ENCODE measurements at places on chromosomes 2 and 18.

- DNase-seq: no peak
Measured at GRCh38 chr2:113834051-113834730, 55.7 kb upstream of the ACTR3 start.

GRCh38 chr2:6071519-6071918, 379.3 kb downstream of the SOX11 start:
- no peak for DNase-seq

DNA sequence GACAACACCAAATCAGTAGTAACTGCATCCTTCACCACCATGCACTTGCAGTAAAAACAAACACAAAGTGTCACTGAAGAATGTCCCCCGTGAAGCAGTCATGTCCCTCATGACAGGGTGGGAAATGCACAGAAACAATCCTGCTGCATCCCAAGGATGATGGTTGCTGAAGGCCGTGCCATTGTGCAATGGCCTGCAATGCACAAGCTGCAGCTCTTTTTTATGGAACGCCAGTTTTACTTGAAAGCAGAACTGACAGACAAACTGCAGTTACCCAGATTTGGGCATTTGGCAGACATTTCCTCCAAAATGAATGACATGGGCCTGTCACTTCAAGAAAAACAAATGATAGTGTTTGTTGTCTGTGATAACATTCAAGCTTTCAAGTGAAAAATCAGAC, 2.4 kb upstream of the CHST10 start:
- no peak for DNase-seq

- DNase-seq: no peak
Measured at GRCh38 chr2:210584834-210585233, 28.4 kb downstream of the CPS1 start.

DNA sequence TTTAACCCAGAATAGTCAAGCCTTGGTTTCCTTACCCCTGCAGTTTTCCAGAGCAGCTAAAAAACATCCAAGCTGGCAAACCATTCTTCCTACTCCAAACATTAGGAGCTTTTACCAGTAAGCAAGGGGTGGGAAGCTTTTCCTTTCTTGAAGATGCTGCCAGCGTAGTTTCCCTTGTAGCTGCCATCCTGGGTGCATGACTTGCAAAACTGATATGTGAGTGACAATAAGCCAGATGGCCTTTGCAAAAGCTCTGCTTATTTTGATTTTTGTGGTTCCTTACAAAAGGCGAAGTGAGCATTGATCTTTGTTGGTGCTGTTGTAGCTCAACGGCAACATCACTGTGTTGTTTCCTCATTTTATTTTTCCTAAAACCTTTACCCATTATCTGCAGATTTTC, 138.8 kb downstream of the WDSUB1 start:
- no peak for DNase-seq

- DNase-seq: no peak
Measured at GRCh38 chr2:179884193-179884592, 22.8 kb upstream of the ZNF385B start.

DNA sequence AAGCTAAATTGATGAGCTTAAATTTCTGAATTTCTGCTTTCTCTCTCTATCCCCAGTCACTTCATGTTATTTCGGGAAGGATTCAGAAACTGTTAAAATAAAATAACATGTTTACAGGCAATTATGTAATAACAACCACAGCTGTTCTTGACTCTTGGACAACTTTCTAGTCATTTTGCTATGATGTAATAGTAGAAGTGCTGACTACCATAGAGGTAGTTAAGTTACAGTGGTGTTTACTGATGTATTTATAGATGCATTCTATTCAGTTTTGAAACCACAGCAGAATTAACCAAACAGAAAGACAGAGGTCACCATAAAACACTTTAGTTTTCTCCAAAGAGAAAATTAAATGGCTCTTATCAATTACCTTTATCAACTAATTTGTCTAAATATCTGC, 1292.0 kb upstream of the CHAC2 start:
- no peak for DNase-seq

GRCh38 chr2:42067521-42067920, 19.7 kb downstream of the PKDCC start:
- no peak for DNase-seq

- DNase-seq: no peak
Measured at GRCh38 chr18:8322486-8322885, 286.8 kb upstream of the RAB12 start.

DNA sequence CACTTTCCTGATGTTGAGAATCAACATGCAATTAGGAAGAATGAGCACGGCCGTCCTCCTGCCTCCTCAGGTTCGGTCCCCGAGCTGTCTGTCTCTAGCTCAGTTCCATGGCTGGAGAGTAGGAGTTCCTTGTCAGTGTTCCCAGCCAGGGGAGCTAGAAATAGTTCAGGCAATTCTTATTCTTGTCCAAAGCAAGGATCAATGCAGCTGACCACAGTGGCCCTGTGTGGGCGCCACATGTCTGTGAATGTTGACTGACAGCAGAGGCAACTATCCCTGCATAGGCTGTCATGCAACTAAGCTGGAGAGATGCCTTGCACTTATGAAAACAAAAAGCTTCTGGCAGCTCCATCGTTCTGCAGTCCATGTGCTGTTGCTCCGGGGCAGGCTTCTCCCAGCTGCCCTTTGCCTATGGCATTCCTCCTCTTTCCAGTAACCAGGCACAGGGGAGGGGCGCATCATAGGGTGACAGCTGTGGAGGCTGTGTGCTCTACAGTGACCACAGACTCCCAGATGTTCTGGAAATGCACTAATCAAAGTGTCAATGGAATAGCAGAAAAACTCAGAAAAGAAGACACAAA, 58.7 kb downstream of the PDCL3 start:
- DNase-seq: no peak

DNA sequence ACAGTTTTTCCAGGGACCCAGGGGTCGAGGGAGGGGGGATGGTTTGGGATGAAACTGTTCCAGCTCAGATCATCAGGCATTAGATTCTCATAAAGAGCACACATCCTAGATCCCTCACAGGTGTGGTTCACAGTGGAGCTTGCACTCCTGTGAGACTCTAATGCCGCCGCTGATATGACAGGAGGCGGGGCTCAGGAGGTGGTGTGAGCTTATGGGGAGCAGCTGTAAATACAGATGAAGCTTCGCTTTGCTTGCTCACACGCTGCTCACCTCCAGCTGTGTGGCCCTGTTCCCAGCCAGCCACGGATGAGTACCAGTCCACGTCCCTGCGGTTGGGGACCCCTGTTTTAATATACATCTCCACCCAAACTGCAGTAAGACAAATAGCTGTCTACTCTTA, 204.2 kb downstream of the AGAP1 start:
- DNase-seq: no peak

DNA sequence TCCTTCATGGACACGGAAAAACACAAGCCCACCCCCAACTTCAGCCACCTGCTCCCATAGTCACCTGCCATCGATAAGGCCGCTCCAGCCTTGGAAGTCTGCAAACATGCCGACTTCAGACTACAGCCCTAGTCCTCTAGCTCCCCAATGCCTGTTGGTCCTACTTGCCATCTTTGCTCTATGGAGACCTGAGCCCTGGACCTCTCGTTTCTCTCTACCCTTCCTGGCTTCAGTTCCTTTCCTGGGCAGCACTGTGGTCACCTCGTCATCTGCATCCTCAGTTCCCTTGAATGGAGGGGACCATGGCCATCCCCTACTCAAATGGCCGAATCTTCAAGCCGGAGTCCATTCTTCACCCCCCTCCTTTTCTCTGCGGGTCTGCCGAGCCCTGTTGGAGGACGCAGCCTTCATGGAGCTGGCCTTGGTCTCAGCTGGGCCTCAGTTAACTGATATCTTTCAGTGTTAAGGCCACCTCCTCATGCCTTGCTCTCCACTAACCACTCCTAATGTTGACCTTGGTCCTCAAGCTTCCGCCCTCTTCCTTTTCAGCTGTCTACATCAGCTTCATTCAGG, 47.7 kb upstream of the GBX2 start:
- DNase-seq: no peak

- DNase-seq: peak; percentile 20
Measured at GRCh38 chr18:73841661-73842060, 306.0 kb downstream of the FBXO15 start.

GRCh38 chr2:3025261-3025660, 352.4 kb downstream of the EIPR1 start:
- no peak for DNase-seq

DNA sequence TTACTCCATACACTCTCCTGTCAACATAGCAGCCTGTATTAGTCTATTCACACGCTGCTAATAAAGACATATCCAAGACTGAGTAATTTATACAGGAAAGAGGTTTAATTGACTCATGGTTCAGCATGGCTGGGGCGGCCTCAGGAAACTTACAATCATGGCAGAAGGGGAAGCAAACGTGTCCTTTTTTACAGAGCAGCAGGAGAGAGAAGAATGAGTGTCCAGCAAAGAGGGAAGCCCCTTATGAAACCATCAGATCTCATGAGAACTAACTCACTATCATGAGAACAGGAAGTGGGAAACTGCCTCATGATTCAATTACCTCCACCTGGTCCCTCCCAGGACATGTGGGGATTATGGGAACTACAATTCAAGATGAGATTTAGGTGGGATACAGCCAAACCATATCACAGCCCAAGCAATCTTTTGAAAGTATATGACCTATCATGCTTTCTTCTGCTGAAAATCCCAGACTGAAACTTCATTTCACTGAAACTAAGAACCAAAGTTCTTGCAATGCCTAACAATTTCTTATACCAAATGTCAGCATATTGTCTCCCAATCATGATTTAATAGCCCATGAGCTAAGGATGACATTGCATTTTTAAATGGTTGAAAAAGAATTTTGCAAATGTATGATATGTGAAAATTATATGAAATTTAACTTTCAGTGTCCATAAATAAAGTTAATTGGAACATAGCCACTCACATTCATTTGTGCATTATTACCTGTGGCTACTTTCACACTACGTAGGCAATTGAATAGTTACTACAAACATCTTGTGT, 686.8 kb upstream of the ZEB2 start:
- DNase-seq: no peak

DNA sequence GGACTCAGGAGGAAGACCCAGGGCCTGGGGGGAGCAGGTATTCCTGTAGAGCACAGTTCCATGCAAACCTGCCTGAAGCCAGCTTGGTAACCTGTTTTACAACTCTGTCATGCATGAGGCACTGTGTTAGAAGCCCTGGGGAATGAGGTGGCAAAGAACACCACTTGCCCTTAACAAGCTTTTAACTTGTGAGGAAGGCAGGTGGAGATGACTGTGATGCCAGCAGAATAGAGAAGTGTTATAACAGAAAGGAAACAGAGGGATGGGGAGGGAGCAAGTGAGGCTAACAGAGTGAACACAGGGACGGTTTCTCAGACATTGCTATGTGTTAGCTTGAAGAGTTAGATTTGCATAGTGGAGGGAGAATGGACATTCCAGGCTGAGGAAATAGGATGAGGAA, 11.5 kb upstream of the IL1A start:
- no peak for DNase-seq

DNA sequence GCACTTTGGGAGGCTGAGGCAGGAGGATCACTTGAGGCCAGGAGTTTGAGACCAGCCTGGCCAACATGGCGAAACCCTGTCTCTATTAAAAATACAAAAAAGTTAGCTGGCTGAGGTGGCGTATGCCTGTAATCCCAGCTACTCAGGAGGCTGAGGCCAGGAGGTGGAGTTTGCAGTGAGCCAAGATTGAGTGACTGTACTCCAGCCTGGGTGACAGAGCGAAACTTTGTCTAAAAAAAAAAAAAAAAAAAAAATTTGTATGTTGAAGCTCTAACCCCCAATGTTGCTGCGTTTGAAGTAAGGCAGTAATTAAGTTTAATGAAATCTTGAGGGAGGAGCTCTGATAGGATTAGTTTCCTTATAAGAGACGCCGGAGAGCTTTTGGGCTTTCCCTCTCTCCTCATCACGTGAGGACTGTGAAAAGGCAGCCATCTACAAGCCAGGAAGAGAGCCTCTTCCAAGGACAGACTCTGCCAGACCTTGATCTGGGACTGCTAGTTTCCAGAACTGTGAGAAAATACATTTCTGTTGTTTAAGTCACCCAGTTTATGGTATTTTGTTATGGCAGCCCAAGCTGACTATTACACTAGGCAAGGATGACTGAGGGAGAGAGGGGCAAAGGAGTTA, 11.5 kb upstream of the PNPT1 start:
- DNase-seq: peak; percentile 46

DNA sequence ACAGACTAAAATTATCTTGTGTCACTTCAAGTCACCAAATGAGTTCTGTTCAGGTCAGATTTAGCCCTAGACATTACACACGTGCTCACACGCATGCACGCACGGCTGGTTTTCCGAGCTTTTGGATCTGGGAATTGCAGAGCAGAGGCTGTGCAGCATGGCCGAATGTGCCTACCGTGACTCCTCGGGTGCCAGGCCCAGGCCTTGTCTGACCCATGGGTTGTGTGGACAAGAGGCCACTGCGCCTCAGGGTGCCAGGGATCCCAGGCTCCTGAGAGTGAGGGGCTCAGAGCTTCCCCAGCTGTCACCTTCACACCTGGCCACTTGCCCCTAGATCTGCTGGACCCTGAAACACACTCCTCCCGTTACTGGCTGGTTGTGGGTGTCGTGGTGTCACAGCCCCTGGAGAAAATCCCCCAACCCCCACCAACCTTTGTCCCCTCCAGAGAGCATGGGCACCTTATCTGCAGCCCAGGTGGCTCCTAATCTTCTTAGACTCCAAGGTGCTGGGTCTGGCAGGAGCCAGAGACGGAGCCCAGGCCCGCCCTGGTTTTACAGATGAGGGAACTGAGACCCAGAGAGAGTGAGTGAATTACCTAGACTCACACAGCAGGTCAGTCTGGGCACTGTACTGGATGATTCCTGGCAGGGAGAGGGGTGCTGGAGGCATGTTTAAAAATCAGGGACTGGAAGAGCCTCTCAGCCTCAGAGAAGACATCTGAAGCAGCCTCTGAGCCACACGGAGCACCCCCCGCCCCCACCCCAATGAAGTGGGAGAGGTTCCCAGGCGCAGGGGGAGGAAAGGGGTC, 56.8 kb downstream of the ATOH8 start:
- no peak for DNase-seq

GRCh38 chr2:143146815-143147530, 17.8 kb downstream of the ARHGAP15 start:
- DNase-seq: no peak

GRCh38 chr2:26506279-26506678, 28.4 kb upstream of the OTOF start:
- no peak for DNase-seq

- no peak for DNase-seq
Measured at GRCh38 chr2:121570667-121571055, 40.0 kb downstream of the RNU4ATAC start.

- DNase-seq: peak; percentile 94
Measured at GRCh38 chr2:189285962-189286645, 106.5 kb upstream of the COL5A2 start.

- DNase-seq: peak; percentile 39
Measured at GRCh38 chr2:232890896-232891601, 21.0 kb downstream of the SNORC start.

GRCh38 chr2:207617011-207617671, 8.1 kb downstream of the METTL21A start:
- peak; percentile 86 for DNase-seq

- DNase-seq: no peak
Measured at GRCh38 chr2:128371648-128372345, 53.1 kb upstream of the HS6ST1 start.

GRCh38 chr2:186205254-186205911, 280.7 kb upstream of the ZC3H15 start:
- DNase-seq: no peak

All from GM23248 (cell line).